Coronary artery (tissue), 2 donors: ENCODE measurements at places on chromosomes 5 and 9.

DNA sequence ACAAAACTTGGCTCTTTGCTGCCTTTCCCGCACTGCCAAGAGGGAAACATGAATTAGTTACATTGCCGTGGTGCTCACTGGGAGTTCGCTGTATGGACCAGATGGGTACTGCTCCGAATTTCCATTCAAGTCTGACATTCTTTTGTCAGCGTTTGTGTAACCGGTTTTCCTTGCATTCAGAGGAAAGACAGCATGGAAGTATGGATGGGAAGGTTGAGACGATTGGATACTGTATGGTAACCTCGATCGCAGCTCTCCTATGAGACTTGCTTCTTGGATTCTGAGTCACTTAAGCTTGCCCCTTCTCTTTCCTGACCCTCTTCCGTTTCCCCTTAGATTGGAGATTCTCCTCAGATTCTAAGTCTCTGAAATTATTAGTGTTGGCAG lies 625 bp upstream of the UBLCP1 start:
- no peak for DNase-seq

DNA sequence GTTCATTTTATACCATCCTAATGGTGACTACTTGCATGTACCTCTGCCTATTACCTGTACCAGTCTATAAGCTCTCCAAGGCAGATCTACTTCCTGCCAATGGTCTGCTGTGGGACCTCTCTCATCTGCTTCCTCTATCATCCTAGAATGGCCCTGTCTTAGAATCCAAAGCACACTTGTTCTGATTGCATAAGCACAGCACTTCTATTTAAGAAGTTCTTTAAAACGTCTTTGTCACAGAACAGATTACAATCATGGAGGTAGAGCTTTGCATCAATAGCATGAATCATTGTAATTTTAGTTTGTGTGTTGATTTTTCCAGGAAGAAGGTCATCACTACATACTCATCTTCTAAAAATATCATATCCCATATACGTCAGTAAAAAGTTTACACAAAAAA lies 131.8 kb upstream of the ACOT12 start:
- no peak for DNase-seq

DNA sequence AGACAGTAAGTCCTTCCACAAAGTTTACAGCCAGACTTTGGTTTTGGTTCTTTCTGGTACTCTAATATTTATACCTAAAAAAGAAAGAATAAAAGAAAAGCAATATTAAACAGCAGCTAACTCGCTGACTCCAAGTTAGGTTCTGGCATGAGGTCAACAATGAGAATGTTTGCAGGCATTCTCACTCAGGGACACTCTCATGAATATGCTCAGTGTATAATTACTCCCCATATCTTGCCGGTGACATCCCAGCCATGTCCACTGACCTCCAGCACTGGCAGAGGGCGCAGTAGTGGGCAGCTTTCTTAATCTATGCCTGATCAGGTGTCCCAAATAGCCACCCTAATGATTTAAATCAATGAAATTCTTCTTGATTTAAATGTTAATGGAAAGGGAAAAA lies 151.5 kb downstream of the BNC2 start:
- no peak for DNase-seq

GRCh38 chr5:58075907-58076306 lies 384.0 kb downstream of the PLK2 start:
- DNase-seq: no peak

GRCh38 chr5:91076138-91076537 lies 307.0 kb downstream of the ARRDC3 start:
- DNase-seq: no peak

DNA sequence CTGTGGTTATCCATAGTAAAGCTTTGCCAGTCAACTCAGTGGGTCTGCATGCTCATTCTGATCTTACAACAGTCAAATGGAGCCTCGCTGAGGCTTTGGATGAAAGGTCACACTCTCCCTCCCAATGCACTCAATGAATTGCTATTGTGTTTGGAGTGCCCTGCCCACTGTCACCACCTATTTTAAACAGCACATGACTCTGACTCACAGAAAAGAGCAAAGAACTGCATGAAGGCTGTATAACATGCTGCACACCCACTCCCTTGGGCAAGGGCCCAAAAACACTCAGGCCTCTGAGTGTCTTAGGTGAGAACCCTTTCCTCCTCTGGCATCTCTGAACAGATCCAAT lies 118.7 kb upstream of the CCDC112 start:
- no peak for DNase-seq

GRCh38 chr5:150616506-150616905 lies 24.0 kb upstream of the SYNPO start:
- DNase-seq: no peak

DNA sequence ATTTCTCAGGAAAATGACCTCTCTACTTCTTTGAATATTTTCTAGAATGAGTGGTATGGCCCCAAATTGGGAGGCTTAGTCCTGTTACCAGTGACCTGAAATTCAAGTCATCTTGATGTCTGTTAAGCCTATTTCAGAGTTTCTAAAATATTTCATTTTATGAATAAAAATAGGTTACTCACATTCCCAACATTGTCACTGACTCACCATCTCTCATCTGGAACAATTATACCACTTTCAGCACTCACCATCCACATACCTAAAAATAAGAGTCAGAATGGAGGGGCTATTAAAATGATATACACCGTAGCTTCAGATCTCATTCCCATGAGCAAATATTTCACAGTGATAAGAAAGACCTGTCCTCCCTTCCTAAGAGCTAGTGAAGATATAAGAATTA lies 71.8 kb downstream of the KIAA1958 start:
- DNase-seq: no peak

DNA sequence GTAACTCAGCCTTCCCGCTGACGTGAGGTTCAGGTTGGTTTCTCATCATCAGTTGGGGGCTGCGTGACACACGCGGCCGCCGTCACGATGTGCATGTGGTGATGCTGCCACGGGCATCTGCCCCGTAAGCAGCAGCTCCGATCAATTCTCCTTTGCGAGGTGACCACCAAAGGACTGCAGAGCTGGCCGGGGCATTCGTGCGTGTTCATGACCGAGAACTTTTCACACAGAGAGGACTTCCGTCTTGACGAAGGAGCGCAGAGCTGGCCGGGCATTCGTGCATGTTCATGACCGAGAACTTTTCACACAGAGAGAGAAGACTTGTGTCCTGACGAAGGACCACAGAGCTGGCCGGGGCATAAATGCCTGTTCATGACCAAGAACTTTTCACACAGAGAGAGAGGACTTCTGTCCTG lies 3.8 kb upstream of the LCN1 start:
- DNase-seq: peak; percentile 46

- DNase-seq: no peak
These were observed 3.8 kb downstream of the ADAMTS13 start for GRCh38 chr9:133426011-133426410.

DNA sequence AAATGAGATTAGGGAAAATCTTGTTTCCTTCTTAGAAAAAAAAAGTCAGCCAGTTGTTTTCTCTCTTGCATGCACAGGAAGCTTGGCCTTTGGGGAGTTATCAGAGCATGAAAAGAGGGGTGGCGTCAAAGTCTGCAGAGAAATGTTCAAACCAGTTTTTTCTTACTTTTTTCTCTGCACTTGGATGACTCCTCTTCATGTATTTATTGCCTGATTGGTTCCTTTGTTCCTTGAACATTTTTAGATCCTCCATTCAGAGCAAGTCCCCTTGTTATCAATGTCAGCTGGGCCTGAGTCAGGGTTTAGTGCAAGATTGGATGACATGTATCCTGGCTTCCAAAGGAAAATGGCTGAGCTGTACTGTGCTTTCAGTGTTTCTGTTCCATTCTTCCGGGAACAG lies 392.6 kb upstream of the BRINP1 start:
- DNase-seq: no peak

GRCh38 chr5:135327429-135328127 lies 71.5 kb downstream of the MACROH2A1 start:
- no peak for DNase-seq

DNA sequence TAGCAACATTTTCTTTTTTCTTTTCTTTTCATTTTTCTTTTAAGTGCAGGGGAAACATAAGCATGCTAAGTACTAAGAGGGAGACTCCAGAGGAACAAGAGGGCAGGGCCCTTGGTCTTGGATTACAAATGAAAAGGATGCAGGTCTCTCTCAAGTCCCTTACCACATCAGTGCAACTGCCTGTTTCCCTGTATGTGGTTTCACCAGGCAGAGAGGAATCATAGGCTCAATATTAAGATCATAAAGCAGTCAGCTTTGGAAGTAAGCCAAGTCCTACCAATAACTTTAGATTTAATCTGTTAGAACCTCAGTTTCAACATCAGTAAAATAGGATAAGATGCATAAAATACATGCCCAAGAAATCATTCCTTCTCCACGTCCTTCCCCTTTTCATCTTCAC lies 422.7 kb upstream of the PAPPA start:
- DNase-seq: no peak
